ENCODE measurements at places on chromosomes 1 and 21. TPM values are rescaled to one million over a fixed set of nuclear protein-coding genes. Genes with fewer than 3 reads are reported as not detected.

Gene CYP4B1
- 75.7 TPM for total RNA-seq

Gene HTR1D
- total RNA-seq, result 0.18 TPM

Gene SUSD4
- total RNA-seq, result 17.0 TPM

Gene SFN
- 1.4 TPM for total RNA-seq

Gene CFHR1
- 0.21 TPM for total RNA-seq

Gene SYPL2
- 1.4 TPM for total RNA-seq

Gene SMPDL3B
- 17.6 TPM for total RNA-seq

Gene NUAK2
- 14.1 TPM for total RNA-seq

Gene AMY1C
- 29.3 TPM for total RNA-seq

Gene SH2D2A
- 1.6 TPM for total RNA-seq

Gene HUNK
- total RNA-seq, result 2.4 TPM

Gene NECTIN4
- total RNA-seq, result 12.5 TPM

Gene TMEM269
- 0.09 TPM for total RNA-seq

Gene PIK3C2B
- total RNA-seq, result 36.9 TPM

Gene ZFP69B
- total RNA-seq, result 2.7 TPM

Gene TNFRSF1B
- 79.0 TPM for total RNA-seq

Gene CFHR3
- 0.28 TPM for total RNA-seq

Gene AADACL3
- total RNA-seq, result not detected

Gene CASQ2
- total RNA-seq, result 3.4 TPM

Gene PLPPR5
- 0.21 TPM for total RNA-seq

GRCh38 chr1:36924282-36924811 is 110.0 kb downstream of the GRIK3 start:
- DNase-seq, result peak; percentile 86

GRCh38 chr1:167460836-167461235 is 57.5 kb downstream of the CD247 start:
- no peak for DNase-seq

DNA sequence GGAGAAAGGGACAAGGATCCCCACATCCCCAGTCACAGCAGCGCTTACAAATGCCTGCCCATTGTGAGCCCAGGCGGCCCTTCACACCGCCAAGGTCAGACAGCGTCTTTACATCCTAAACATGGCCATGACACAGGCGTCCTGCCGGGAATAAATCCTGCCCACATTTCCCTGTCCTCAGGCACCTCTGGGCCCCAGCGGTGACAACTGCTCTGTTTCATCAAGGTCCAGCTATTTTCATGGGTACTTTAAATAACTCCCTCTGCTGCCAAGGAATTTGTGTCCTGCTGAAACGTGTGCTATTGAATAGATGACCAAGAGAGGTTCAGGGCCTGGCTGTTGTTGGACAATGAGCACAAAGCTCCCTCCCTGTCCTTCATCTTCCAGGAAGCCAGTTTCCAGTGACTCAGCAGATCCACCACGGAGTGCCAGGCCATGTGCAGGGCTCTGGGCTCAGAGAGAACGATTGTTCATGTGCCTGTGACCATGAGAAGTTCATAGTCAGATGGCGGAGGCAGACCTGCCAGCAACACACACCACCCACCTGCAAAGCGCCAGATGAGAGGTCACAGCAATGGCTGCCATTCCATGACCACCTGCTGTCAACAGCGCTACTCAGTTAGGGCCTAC is 195.8 kb downstream of the MATN1 start:
- no peak for DNase-seq

- DNase-seq, result peak; percentile 77
These were observed 9.4 kb downstream of the MORN1 start for GRCh38 chr1:2381741-2382620.

GRCh38 chr1:86448670-86449069 is 20.1 kb upstream of the CLCA1 start:
- no peak for DNase-seq

GRCh38 chr1:116310180-116310579 is 62.9 kb upstream of the ATP1A1 start:
- peak; percentile 86 for DNase-seq

DNA sequence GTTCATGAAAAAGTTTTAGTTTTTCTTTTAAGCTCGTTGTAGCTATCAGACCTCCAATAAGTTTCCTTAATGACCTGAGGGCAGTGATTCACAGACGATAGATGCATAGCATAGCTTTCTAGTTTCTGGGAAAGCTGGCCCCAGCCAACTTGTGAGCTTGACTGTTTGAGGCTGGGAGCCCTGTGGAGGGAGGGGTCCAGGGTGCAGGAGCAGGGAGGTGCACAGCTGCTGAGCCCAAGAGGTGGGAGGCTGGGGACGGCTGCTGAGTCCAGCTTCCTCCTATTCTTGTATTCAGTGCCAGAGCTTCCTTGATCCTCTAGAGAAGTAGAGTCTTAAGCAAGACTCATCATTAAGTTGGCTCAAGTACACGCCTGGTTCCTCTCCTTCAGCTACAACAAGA is 11.0 kb upstream of the AVPR1B start:
- no peak for DNase-seq

GRCh38 chr1:31843506-31843905 is 27.7 kb upstream of the SPOCD1 start:
- no peak for DNase-seq

DNA sequence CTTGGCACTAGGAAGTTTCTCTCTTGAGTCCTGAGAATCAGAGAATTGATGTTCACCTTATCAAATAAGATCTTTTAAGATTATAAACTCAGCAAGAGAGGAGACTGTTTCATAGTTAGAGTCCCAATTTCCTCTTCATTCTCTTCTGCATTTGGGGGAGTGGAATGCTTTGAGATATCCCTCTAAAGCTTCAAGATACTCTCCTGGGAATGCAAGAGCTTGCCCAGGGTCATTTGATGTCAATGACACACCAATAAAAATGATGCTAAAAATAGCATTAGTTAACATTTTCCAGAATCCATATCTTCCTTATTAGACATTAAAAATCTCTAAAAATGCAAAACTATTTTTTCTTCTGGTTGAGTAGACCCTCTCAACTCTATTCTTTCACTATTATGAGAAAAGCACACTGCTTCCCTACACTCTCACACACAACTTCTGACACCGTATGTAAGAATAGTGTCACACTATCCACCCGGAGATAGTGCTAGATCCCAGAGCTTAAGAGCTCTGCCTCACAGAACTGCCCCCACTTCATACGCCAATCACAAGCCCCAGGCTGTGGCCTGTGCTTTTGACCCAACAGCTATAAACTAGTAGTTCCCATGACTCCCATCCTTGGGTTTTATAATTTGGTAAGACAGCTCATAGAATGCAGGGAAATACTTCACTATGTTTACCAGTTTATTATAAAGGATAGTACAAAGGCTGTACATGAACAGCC is 399.9 kb upstream of the RUNX1 start:
- no peak for DNase-seq

- DNase-seq, result peak; percentile 47
These were observed 12.4 kb downstream of the ZBTB18 start for GRCh38 chr1:244063498-244063897.

DNA sequence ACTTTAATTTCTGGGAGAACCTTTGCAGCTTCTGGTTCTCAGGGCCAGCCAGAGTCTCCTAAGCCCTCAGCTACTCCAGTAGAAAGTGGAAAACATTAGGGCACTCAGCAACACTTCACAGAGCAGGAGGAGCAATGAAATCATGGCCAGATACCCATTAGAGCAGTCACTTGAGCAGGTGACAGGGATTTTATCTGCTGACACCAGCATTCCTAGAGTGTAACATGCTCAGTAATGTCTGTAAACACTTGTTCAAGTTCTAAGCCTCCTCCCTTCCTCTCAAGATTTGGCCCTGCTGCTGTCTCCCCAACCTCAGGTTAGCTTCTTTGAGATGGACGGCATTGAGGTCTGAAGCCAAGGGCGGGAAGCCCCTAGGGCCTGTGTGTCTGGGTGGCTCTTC is 218.0 kb downstream of the GRIK3 start:
- DNase-seq, result no peak

GRCh38 chr1:226781937-226782609 is 43.0 kb upstream of the ITPKB start:
- DNase-seq, result no peak

- peak; percentile 10 for DNase-seq
These were observed 71.7 kb downstream of the SNX7 start for GRCh38 chr1:98732985-98733781.

GRCh38 chr1:203911806-203912205 is 50.4 kb downstream of the SNRPE start:
- DNase-seq, result no peak

- DNase-seq, result no peak
These were observed 65.8 kb upstream of the IGSF21 start for GRCh38 chr1:18041685-18042355.

DNA sequence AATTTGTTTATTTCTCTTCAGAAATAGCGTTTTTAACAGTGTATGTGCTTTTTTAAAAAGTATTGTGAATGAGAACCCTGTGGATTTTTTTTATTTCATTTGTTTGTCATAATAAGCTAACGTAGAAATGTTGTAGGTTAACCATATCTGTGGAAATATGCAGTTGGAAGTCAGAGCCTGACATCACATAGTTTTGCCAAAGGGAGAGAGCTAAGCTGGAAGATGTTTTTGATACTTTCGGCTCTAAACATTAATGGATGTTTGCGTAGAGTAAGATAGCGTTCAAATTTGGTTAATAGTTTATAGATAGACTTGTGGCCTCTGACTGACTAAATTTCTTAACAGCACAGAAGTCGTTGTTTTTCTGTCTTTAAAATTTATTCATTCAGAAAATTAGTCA is 47.4 kb upstream of the ANGPTL1 start:
- peak; percentile 60 for DNase-seq

DNA sequence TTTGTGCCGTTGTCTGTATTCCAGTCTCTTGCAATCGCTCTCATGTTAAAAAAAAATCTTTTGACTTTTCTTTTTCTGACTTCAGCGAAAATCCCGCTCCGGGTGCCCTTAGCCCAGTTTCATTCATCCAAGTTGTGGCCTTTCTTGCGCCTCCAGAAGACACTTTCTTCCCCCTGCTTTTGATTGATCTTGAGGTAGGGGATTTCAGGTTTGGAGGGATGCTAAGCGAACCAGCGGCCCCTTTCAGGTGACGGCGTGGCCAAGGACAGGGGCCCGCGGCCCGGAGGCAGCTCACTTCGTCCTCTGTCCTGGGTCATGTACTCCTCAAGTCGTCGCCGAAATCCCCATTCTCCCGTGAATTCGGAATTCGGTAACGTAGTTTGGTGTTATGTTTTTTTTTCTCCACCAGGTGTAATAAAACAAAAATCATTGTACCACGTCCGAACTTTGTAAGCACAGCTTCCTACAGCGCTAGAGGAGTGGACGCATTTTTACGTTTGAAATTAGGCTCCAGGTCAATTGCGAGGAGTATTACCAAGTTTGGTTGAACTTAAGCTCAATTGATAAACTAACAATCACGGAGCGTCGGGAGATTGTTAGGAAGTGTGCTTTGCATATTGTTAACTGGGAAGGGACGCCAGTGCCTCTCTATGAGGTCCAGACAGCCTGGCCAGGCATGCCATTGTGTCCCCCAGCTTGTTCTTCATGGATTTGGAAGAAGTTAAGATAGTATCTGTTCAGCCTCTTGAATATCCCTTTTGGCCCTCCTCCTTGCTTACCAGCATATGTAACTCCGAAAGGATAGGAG is 1.1 kb downstream of the MRPS6 start:
- peak; percentile 22 for DNase-seq

- DNase-seq, result no peak
These were observed 102.6 kb upstream of the RRP15 start for GRCh38 chr1:218182455-218182854.

DNA sequence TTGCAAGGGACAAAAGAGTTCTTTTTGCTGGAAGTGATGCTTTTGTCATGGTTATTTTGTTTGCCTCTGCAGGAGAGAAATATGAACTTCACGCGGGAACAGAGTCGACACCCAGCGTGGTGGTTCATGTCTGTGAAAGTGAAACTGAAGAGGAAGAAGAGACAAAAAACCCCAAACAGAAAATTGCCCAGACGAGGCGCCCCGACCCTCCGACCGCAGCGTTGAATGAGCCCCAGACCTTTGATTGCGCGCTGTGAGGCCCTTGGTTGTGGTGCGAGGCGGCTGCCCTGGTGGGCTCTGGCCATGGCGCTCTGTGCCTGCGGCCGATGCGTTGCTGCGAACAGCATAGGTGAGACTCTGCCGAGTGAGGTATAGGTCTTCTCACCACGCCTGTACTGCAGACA is 20.9 kb upstream of the NCMAP start:
- DNase-seq, result no peak

GRCh38 chr1:153001382-153001781 is at the start of gene SPRR3:
TSS of gene SPRR3 (plus strand) at chr1:153001749. CDS start at chr1:153003021, 1,272 bp downstream.
- DNase-seq, result no peak

GRCh38 chr1:14654554-14654953 is 56.1 kb downstream of the KAZN start:
- no peak for DNase-seq

- DNase-seq, result no peak
These were observed 17.8 kb downstream of the WNT9A start for GRCh38 chr1:227929751-227930472.

- peak; percentile 43 for DNase-seq
These were observed 67.5 kb upstream of the CD1D start for GRCh38 chr1:158112994-158113758.

- peak; percentile 94 for DNase-seq
These were observed 27.5 kb downstream of the ARID1A start for GRCh38 chr1:26723013-26723991.

GRCh38 chr21:16676391-16676790 is 836.5 kb upstream of the CXADR start:
- DNase-seq, result peak; percentile 24

- peak; percentile 6 for DNase-seq
These were observed 31.3 kb upstream of the TRABD2B start for GRCh38 chr1:48028218-48029069.

DNA sequence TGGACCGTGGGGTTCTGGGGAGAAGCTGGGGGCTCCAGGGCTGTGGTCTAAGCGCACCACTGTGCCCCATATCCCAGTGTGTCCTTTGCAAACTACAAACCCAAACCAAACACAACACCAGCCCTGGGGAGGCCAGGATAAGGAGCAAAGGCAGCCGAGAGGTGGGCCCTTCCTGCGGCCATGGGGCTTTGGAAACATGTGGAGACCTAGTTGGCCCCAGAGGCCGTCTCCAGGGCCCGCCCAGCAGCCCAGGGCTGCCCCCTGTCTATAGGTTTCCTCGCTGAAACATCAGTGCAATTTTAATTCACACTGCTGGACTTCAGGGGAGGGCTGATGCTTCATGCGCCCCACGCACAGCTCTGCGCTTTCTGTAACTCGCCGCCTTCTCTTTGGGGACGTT is 61.3 kb downstream of the PRDM16 start:
- no peak for DNase-seq

DNA sequence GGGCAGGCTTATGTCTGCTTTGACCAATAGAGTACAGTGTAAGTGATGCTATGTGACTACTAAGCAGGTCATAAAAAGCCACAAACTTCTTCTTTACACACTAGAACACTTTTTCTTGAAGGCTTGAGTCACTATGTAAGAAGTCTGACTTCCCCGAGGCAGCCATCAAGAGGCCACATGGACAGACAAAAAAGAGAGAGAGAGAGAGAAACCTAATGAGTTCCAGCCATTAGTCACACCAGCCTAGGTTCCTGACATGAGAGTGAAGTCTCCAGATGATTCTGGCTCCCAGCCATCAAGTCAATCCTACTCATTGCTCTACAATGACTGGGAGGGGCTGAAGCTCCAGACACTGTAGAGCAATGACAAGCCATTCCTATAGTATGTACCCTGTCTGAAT is 101.4 kb downstream of the LHX9 start:
- DNase-seq, result no peak
